ENCODE measurements at places on chromosomes 3 and 15.

GRCh38 chr3:153043729-153044328, 118.2 kb upstream of the RAP2B start:
- DNase-seq: no peak

GRCh38 chr3:150371741-150372254, 36.3 kb upstream of the TSC22D2 start:
- DNase-seq: no peak

DNA sequence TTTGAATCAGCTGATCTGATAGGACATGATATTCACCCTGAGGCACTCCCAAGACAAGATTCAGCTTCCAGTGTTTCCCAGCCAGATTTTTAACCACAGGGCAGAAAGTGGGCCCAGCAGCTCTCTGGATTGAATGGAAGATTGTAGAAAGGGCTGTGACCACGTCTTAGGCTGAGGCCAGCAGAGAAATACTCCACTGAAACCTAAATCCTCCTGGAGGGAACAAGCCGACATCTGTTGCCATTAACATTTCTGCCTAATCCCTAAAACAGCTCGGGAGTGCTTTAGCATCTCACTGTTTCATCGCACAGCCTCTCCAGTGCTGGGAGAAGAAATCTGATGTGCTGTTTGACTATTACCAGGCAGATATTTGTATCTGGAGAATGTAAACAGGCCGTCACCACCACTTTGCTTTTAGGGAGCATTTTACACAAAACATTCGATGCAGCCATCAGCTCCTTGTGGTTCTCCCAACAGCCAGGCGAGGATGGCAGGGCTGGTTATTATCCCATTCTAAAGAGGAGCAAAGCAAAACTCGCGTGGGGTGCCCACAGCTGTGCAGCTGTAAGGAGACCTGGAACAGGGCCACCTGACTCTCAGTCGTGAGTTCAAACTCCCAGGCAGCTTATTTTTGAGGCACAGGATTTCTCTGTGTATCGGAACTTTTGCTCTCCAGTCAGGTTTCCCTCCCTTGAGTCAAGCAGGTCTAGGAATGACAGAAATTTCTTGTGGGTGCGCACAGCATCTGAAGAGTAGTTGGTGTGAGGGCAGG, 117.4 kb downstream of the LIPC start:
- DNase-seq: no peak

DNA sequence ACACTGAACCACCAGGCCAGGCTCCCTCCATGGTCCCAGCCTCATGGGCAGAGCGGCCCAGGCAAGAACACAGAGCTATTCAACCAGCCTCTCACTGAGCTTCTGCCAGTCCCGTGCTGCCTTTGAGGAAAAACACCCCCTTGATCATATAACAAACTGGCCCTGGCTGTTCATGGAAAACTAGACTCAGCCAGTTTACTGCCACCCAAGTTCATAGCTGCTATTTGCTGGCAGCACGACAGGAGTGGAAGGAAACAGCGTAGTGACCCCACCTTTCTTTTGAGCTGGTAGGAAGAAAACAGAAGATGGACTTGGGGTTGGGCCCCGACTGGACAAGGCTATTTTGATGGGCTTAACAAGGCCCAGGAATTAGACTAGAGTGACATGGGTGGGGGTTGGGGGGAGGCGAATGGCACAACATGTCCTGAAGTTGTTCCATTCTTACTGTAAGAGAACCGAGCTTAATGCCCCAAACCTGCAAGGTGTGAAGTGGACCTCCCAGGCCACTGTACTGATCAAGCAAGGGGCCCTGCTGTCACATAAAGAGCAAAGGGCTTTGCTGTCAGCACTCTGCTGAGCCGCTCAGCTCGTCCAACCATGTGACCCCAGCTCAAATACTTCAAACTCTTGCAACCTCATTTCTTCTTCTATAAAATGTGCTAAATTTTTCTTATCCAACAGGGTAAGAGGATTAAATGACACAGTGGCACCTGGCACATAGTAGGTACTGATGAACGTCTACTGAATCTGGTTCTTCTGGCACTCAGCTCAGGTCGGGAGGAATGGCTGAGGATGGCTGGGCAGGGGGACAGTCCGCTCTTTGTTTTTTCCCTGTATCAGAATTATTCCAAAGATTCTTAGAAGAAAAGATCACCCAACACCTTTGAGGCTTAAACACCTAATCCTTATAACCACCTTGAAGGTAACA, 1.6 kb downstream of the FBXL22 start:
- no peak for DNase-seq

DNA sequence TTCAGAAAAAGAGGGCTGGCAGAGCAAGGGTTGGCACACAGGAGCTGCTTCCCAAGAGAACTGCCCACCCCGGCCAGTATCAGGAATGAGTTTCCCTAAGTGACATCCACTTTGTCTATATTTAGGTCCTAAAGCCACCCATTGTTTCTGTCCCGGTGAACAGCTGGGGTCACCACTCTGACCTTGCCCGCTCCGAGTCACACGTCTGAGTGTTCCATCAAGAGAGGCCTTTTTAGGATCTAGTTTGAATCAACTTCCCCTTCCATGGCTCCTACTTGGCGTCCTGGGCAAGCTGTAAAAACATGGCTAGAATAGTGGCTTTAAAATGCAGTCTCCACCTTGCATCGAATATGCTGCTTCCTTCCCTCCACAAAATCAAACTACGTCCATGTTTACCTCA, 109.6 kb upstream of the ARHGEF3 start:
- DNase-seq: no peak

- DNase-seq: no peak
Measured at GRCh38 chr3:157527131-157527881, 24.1 kb upstream of the VEPH1 start.

GRCh38 chr15:24954783-24955530, at the start of the genes SNRPN and SNURF:
Gene SNRPN, plus strand, starts transcription at chr15:24954987. Its CDS starts 19,467 bp downstream, at chr15:24974454.
Gene SNURF, plus strand, starts transcription at chr15:24954987. Its CDS starts 62 bp downstream, at chr15:24955049.
- no peak for DNase-seq

DNA sequence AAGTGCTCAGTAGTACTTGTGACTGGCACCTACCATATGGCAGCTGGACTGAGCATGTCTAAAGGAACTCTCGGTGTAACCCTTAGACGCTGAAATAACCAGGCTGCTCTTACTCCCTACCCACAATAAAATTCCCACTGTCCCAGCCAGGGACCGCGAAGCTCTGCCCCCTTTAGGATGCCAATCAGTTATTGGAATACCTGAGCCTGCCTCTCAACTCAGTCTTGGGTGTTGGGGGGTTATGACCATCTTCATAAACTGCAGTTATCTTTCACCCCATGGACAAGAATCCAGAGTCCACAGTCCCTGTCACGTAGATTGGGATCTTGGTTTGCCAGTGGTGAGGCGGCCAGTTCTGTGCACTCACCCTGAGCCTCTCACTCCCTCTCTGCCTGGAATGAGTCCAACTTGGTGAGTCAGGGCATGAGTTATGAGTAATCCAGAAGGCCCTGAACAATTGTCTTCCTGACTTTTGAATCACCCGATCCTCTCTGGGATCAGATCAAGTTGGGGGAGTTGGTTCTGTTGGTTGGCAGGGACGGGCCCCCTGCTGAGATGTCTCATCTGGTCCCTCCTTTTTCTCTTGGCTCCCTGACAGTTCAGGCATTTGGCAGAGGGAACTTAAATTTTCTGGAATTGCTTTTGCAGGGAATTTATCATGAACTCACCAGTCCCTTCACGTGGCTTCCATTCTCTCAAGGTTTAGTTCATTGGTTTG, 120.1 kb upstream of the UBE2E1 start:
- DNase-seq: peak; percentile 50

DNA sequence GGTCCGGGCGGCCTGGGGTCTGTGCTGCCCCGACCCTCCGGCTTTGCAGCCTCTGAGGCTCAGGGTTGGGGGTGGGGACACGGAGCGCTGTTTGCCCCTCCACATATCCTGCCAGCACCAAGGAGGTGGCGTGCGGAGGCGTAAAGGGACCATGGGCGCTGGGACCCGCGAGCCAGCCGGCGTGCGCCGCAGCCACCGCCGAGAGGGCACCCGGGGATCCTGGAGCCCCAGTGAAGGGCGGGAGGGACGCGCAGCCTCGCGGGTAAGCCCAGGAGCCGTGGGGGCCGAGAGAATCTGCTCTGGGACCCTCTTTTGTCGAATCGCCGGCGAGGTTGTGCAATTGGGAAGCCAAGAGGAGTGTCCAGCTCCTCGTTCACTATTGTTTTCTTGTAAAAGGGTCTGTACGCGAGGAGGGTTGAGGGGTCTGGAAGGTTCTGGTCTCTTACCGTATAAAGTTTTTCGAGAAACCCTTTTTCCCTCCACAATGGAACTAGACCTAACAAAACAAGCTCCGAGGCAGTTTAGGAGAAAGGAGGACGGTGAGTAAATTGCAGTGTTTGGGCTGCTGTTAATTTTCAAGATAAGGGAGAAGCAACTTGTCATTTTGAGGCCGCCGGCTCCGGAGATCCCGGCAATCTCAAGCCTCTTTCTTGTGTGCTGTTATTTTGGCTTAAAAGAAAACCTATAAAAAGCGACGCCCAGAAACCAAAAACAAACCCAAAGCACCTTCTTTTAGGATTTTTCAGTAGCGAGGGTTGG, 29.9 kb upstream of the ST3GAL6 start:
- DNase-seq: no peak

DNA sequence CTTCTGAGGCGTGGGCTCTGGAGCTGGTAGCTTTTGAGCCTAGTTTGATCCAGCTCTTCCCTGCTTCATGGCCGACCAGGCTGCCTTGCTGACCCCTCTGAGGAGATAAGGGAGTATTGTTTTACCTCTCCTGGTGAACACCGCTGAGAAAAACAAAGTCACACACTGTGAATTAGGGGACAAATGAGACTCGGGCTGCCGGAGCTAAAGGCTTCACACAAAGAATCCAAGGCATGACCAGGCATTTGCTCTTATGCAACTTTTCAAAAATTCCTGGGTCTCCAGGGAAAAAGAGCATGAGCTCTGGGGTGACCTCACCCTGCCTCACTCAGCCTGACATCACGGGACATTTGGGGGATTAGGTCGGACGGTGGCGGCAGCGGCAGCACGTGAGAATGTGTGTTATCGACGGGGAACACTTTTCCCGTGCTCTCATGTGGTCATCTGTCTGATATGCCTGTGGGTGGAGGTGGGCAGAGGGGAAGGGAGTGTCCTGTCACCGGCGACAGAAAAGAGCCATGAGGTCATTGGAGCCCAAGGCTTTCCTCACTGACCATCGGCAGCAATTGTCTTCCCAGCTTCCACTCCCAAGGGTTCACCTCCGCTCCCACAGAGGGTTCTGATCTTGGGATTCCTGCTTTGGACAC, 61.0 kb downstream of the TMEM44 start:
- DNase-seq: no peak

- no peak for DNase-seq
Measured at GRCh38 chr15:45866616-45867015, 231.8 kb downstream of the SQOR start.

GRCh38 chr3:37751967-37752648, 109.6 kb upstream of the CTDSPL start:
- no peak for DNase-seq

GRCh38 chr15:44317423-44318058, 29.0 kb downstream of the GOLM2 start:
- DNase-seq: no peak

Data from bone marrow (tissue), 2 donors.